Naive thymus-derived CD4-positive, alpha-beta T cell (primary cell): ENCODE measurements at places on chromosomes 1 and 21.

- no peak overlapping the region for H3K4me3 ChIP-seq
- H3K27ac ChIP-seq, result no peak overlapping the region
- H3K27me3 ChIP-seq, result no peaks in the 10 kb centered on the region
- no peak for DNase-seq
Measured at GRCh38 chr1:73042403-73042802, 760.1 kb upstream of the NEGR1 start.

DNA sequence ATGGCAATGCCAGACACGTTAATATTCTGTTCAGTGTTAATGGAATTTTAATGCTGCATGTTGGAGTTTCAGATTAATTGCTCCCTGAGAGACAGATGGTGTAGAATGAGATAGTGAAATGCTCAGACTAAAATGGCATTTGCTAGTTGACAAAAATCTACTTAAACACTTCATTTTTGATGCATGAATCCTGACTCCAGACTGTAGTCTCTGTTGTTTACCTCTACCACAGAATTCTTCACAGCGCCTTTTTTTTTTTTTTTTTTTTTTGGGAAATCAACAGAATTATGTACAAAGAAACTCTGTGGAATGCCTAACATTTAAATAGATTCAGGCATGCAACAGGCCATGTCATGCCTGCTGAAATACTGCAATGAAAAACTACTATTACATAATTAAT is 111.3 kb downstream of the PLPPR5 start:
- H3K27me3 ChIP-seq, result no peaks in the 10 kb centered on the region
- no peak for DNase-seq
- no peaks in the 10 kb centered on the region for H3K4me1 ChIP-seq

DNA sequence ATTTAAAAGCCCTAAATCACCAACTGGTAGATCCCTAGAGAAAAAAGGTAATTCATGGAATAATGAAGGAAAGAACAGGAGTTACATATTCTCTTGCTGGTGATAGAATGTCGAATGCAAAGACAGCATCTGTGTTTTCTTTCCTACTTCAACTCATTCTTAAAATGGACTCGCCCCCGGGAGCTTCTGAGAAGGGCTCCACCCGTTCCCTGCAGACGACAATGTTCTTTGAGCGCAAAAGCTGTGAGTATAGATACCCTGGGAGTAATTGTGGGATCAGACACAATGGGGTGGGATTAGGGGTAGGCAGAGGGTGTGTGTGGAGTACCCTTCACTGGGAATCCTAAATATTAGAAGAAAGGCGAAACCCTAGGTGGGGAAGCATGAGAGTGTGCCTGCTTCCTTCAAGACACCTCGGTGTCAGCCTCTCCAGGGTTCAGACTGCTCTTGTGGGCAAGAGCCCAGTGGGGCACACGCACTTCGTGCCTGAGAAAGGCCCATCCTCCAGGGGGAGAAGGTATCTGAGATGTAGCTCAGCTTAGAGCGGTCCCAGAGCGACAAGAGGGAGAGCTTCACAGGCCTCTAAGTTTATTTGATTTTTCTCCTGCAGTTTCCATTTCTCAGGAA is 123.3 kb upstream of the DPYD start:
- DNase-seq, result no peak
- peaks cover 6% of the 10 kb centered on the region for H3K4me1 ChIP-seq
- H3K36me3 ChIP-seq, result no peaks in the 10 kb centered on the region
- no peak overlapping the region for H3K27ac ChIP-seq

- peak within 1 kb of the TSS; percentile 67 for H3K27ac ChIP-seq
- H3K4me3 ChIP-seq, result peak within 1 kb of the TSS; percentile 67
- peaks cover 24% of the 10 kb centered on the region for H3K4me1 ChIP-seq
Measured at GRCh38 chr1:9128520-9129265, at the start of gene GPR157. Gene GPR157, minus strand, starts transcription at chr1:9129102. Its CDS starts 75 bp downstream, at chr1:9129027.

DNA sequence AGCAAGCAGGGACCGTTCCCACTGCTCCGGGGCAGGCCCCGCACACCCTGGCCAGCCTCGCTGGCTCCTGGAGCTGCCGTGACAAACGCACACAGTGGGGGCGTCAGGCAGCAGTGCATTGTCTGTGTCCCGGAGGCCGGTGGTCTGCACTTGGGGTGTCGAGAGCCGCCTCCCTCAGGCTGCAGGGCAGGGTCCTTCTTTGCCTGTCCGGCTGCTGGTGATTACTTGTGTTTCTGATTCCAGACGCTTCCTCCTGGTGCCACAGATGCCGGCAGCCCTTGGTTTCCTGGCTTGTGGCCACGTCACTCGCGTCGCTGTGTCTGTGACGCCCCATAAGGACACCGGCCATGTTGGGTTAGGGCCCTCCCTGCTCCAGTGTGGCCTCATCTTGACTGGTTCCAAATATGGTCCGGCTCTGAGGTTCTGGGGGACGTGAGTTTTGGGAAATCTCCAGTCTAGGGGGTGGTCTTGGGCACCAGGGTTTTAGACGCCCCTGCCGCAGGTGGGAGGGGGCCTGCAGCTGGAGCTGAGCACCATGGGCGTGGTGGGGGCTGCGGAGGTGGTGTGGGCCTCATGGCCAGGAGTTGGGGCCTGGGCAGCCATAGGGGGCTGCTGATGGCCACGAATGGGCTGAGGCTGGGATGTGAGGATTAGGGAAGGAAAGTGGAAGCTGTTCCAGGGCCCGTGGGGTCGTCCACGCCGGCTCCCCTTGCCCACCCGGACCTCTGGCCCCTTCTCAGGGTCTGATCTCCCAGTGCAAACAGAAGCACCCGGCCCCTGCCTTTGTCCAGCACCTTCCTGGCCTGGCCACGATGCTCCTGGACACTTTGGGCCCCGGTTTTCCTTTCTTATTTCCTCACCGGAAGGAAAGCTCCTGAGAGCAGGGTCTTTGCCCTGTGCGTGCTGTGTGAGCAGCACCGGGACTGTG is 41.0 kb downstream of the SLX9 start:
- no peaks in the 10 kb centered on the region for H3K4me1 ChIP-seq
- H3K36me3 ChIP-seq, result no peaks in the 10 kb centered on the region
- DNase-seq, result no peak
- no peak overlapping the region for H3K4me3 ChIP-seq
